ENCODE measurements at places on chromosomes 1 and 21.

DNA sequence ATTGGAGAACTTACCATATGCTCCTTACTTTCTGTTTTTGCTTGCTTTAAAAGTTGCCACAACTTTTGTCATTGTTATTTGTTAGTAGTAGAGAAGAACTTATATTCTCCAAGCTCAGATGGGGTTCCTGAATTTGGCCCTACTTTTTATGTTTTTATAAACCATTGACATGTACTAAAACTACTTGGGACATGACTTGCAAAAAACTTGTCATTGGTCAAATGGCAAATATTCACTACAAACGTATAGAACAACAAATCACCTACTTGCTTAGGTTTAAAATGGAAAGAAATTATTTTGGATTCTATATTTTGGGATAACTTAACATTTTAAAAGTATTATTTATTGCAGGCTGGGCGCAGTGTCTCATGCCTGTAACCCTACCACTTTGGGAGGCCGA is 32.7 kb downstream of the PIGP start:
- DNase-seq = no peak

GRCh38 chr1:76066394-76066793 is 8.2 kb upstream of the ST6GALNAC3 start:
- no peak for DNase-seq

- DNase-seq = no peak
Observed at GRCh38 chr1:198253259-198253658, 96.5 kb downstream of the NEK7 start.

DNA sequence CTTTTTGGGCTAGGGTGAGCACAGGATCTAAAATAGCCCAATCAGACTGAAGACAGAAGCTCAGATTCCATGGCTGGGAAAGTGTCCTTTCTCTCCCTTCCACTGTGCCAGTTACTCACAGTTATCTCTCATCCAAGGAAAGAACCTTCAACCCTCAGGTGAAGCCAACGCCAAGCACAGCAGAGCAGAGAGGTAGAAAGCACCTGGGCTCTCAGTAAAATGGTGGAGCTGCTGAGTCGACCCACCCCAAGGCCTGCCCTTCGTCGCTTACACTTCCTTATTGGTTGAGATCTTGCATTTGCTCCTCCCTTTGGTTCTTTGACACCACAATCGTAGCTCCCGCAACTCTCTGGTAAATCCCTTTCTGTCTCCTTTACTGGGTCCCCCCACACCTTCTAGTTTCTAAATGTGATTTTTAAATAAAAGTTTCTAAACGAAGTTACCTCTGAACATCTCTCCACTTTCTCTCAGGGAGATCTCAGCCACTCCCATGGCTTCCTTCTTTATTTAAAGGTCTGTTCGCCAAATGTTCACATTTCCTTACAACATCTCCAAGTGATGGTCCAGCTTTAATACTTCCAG is 27.5 kb upstream of the SLC30A1 start:
- no peak for DNase-seq

DNA sequence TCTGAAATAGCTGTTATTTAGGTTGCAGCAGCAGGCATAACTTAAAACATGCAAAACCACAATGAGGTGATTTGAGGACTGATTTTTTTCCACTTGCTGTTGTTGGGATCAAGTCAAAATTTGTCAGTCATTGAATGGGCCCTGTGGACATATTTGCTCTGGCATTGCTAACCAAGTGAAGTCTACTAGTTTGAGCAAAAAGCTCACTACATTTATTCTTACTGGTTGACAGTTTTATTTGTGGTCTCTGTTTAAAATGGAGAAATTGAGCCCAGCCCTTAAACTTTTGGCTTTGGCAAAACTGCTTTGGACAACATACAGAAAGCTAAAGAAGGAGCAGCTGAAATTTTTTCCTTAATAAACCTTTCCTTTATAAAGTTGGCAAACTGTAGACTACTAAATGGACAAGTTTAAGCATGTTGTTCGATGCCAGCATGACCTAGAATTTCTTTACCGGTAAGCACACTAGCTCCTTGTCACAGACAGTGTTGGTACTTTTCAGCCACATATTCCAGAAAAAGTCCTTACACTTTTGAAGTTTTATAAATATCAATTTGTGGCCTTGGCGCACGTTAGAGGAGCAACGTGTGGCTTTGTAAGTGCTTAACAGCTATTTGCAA is 234.6 kb downstream of the USP25 start:
- DNase-seq = no peak

DNA sequence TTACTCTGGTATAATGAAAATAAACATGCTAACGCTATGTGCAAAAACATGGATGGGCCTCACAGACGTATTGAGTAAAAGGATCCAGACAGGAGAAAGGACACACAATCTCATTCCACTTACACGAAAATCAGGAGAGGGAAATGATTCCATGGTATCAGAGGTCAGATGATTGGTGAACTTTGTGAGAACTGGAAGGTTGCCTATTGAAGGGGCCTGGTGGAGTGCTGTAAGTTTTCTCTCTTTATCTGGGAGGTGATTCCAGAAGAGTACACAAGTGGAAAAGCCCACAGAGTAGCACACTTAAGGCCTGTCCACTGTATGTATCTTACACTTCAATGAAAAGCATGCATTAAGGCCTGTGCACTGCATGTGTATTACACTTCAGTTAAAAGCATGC is 9.6 kb downstream of the GSTM2 start:
- DNase-seq = no peak

DNA sequence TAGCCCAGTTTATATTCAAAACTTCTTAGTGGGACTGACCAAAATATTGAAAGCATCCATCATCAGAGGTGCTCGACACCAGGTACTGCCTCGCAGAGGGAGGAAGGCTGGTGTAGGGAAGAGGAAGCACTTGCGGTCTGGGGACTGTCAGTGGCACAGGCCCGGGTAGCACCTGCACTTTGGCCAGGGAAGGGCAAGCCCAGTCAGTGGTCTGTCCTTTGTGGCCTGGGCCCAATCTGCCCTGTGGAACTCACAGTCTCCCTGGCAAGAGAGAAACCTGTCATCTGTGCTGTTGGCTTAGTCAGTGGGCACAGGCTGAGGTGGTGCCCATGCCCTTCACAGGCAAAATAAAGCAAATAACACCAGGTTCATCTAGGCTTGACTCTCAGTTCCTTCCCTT is 77.4 kb downstream of the SYT6 start:
- no peak for DNase-seq

DNA sequence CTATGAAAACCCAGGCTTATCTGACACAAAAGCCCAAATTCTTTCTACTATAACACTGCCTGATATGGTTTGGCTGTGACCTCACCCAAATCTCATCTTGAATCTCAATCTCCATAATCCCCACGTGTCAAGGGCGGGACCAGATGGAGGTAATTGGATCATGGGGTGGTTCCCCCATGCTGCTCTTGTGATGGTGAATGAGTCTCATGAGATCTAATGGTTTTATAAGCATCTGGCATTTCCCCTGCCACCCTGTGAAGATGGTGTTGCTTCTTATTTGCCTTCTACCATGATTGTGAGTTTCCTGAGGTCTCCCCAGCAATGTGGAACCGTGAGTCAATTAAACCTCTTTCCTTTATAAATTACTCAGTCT is 123.3 kb upstream of the USP24 start:
- DNase-seq = no peak

DNA sequence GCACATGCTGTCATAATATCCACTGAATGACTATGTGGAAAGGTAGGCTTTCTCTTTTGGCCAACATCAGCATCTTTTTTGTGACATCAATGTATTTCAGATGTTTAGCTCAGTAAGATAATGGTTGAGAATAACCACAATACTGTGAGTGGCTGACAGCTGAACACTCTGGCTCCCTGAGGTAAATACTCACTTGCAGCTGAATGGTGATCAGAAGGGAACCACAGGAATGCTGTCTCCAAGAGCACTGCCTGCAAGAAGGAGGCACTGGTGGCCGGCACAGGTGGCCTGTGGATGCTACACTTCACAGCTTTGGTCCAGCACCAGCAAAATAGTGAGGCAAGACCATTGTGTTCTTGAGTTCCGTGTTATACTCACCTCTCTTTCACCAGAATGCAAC is 118.7 kb upstream of the PPM1J start:
- DNase-seq = no peak

DNA sequence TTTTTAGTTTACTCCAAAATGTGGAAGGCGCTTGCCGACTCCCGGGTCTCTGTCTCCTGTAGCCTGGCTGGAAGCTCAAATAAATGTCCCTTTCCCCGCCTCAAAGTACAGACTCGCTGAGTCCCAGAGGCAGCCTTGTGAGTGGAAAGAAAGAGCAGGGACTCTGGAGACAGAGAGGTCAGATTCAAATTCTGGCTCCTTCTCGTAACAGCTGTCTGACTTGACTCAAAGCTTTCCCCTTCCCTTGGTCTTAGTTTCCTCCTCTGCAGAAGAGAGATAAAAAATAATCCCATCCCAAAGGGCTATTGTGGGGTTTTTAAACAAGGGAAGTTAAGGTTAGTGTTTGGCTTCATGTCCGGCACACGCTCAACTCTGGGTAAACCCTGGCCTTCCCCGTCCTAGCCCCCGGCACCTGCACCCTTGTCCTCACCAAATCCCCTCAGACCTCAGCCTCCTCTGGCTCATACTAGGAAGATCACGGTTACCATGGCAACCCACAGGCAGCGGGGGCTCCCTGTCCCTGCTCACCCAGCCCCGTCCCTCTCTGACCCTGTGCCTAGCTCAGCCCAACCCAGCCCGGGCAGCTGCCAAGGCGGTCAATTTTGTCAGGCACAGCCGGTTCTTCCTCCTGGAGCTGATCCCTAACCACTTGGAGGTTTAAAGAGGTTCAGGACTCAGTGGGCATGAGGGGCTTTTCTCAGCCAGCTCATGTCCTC is 49.2 kb upstream of the IGSF21 start:
- DNase-seq = no peak

- DNase-seq = no peak
Observed at GRCh38 chr1:31798433-31799195, 17.2 kb downstream of the SPOCD1 start.

DNA sequence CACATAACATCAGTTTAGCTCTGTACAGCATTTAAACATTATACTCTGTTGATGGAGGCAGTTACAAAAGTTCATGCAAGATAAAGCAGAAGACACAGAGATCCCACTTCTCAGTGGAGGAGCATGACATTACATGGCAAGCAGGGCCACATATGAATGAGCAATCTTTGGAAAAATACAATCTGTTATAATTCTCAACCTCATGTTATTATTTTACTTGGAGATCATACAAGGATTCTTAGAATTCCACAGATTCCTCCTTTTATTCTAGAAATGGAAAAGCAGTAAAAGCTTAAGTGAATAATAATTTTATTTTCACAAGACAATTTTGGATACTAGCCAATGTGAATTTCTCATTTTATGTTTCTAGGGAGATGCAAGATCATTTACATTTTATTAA is 66.6 kb downstream of the IFI44 start:
- no peak for DNase-seq

DNA sequence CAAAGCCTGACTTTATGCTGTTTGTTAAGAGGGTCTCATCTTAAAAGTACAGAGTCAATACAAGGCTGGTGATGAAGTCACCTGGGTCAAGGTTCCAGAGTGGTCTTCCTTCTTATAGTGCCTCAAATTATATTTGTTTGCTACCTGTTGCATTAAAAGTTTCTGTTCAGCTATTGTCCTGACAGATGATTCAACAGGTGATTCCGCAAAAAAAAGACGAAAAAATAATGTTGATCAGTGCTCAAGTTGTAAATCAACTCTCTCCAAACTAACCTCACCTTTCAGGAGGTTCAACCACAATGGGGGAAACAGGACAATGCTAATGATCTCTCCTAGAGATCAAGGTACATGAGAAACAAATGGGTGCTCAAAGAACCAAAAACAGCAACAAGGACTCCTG is 35.7 kb downstream of the HSF2BP start:
- DNase-seq = no peak

- DNase-seq = no peak
Observed at GRCh38 chr1:48527051-48527450, 55.0 kb upstream of the SPATA6 start.

- DNase-seq = no peak
Observed at GRCh38 chr1:35539824-35540261, 17.4 kb downstream of the KIAA0319L start.
